Upper lobe of left lung (tissue), 6 donors: ENCODE measurements at places on chromosomes 1 and 21. TPM values are rescaled to one million over a fixed set of nuclear protein-coding genes. Genes with fewer than 3 reads are reported as not detected.

Gene TMEM59
- total RNA-seq = 328 TPM

DNA sequence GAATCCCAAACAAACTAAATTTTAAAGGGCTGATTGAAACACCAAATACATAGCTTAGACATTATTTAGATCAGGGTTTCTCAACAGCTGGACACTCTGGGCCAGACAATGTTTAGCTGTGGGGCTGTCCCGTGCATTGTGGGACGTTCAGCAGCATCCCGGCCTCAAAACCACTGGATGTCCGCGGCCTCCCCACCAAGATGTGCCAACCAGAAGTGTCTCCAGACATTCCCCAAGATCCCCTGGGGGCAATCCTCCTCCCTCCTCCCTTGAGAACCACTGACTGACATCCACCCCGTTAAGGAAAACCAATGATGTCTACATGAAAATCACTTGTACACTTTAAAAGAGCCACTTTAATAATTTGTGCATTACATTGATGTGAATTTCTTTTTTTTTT is 38.4 kb downstream of the CLSTN1 start:
- no peak for DNase-seq

Gene FASLG
- 0.49 TPM for total RNA-seq

- DNase-seq = no peak
Observed at GRCh38 chr21:25509862-25510261, 97.4 kb downstream of the MRPL39 start.

DNA sequence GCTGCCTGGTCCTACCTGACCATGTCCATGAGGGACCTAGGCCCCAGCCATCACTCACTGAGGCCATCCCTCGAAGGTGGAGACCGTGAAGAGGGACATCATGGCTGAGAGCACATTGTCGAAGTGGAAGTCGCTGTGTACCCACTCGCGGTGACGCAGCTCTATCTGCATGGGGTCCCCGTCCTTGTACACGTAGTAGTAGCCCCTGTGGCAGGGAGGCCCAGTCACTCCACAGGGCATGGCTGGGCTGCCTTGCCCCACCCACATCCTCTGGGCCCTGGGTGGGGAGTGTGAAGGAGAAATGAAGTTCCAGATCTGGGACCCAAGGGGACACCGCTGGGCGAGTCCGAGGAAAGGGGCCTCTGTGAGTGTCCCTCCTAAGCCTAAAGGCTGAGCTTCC is 38.4 kb upstream of the KIF21B start:
- no peak for DNase-seq

GRCh38 chr21:21851657-21852056 is 853.4 kb downstream of the NCAM2 start:
- DNase-seq = no peak

Gene CCDC185
- total RNA-seq = not detected

GRCh38 chr1:161080441-161081405 is 8.6 kb downstream of the NECTIN4 start:
- no peak for DNase-seq

DNA sequence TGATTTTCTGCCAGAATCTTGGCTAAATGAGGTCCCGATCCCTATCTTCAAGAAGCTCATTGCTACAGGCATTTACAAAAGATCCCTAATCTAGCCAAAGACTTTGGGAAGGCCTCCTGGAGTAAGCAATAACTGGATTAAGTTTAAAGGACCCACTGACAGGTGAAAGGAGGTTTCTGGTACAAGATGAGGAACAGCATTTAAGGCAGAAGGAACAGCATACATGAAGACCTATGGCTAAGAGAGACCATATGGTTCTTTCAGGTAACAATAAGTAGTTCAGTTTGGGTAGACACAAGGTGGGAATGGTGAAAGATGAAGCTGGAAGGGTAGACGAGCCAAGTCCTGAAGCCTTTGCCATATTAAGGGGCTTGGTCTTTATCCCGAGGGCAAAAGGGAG is 27.8 kb downstream of the SHISAL2A start:
- DNase-seq = no peak

DNA sequence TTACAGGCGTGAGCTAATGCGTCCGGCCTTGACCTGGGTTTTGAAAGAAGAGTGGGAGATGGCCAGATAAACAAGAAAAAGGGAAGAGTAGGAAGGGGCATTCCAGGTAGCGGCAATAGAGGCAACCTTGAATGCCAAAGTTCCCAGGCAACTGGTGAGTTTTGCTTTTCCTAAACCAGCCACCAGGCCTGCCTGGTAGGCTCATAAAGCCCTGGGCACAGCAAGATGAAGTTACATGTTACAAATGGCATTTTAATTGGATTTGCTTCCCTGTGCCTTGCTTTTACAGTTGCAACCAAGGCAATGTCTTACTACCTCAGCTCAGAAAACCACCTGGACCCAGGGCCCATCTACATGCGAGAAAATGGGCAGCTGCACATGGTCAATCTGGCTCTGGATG is 5.5 kb downstream of the LRRC42 start:
- DNase-seq = no peak

Gene PLA2G2F
- not detected for total RNA-seq

Gene SLAMF7
- total RNA-seq = 5.6 TPM

Gene PTPN14
- 31.0 TPM for total RNA-seq

Gene OR6K3
- total RNA-seq = not detected

- no peak for DNase-seq
Observed at GRCh38 chr1:180577361-180577760, 18.6 kb downstream of the OVAAL start.

DNA sequence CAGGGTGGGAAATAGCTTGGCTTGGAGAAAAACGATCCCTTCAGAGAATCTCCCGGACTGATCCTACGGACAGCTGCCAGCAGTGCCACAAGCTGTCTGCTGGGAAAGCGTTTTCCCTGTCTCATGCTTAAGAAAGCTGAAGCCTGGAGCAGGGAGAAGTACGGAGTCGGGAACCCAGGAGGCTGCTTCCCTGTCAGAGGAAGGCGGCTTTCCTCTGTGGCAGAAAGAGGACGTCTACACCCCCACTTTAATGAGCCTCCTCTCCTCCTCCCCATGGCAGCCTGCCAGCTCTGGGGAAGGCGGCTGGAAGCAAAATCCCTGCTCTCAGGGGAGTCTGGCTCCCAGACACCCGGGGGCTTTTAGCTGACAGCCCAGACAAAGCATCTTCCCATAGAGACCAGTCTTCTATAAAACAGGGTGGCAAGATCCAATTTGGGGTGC is 7.3 kb downstream of the KIF21B start:
- no peak for DNase-seq

DNA sequence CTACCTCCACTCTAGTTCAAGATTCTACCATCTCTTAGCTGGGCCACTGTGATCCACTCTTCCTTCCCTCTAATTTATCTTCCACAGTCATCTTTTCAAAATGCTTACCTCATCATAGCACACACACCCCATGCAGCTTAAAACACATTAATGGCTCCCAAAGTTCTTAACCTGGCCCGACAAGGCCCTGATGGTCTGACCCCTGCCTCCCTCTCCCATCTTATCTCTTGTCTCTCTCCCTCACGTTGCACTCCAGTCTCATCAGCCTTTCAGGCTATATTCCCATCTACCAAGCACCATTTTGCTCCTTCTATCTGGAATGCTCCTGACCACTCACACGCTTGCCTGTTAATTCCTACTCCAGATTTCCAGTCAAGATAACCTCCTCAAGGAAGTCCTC is 2.5 kb upstream of the ZBTB8A start:
- no peak for DNase-seq

DNA sequence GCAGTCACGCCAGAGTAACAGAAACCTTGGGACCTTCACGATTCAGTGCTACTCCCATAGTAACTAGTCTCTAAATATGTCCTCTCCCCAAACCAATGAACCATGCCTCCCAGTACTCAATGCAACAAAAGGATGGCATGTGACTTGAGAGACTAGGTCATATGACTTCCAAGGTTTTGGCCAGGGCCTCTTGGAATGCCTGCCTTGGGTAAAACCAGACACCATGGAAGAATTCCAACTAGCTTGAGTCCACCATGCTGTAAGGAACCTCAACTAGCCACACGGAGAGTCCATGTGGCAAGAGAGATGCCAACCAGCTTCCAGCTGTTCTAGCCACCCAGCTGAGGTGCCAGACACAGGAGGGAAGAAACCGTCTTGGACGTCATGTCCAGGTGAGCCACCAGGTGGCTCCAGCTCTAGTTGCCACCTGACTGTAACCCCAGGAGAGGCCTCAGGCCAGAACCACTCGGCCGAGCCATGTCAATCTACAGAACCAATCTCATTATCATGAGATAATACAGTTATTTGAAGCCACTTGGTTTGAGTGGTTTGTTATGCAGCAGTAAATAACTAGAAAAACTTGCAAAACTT is 115.0 kb downstream of the SYF2 start:
- no peak for DNase-seq

Gene SMIM12
- total RNA-seq = 46.6 TPM

DNA sequence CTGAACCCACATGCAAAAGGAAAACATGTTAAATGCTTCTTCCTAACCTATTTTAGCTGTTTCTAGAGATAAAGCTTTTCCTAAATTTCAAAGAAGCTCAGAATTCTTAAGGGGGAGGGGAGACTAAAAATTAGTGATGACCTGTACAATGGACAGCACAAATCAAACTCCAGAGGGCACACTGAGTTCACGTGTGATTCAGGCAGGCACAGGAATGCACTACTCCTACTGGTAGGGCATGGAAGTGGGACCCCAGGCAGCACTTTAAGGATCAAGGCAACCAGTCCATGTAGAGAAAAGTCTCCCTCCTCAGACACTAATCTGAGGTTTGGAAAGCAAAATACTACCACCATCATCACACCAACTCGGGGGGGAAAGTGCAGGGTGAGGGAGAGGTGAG is 31.3 kb upstream of the CLCA4 start:
- no peak for DNase-seq

DNA sequence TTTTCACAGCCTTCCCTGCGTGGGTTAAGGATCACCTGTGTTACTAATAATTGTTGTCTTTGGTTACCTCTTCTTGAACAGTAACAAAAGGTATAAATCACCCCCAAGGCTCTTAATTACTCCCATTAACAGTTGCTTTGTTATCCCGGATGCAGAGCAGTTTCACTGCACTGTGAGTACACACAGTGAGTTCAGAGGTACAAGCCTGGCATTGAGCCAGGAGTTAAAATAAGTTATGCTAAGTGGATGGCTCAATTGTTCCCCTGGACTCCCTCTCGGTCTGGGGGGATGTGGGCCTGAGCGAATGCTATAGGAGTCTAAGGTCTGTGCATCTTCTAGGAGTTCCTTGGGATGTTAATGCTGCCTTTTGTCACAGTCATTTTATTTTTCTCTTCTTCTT is 258.3 kb downstream of the ATG4C start:
- no peak for DNase-seq

Gene ASCL5
- not detected for total RNA-seq

- DNase-seq = no peak
Observed at GRCh38 chr1:1359664-1360468, 1.5 kb upstream of the MXRA8 start.

- no peak for DNase-seq
Observed at GRCh38 chr1:175073061-175073460, 5.4 kb downstream of the TNN start.

GRCh38 chr1:68490046-68490651 is 6.7 kb downstream of the DEPDC1 start:
- DNase-seq = no peak

GRCh38 chr21:35451276-35451675 is 402.2 kb upstream of the RUNX1 start:
- no peak for DNase-seq

Gene PLA2G4A
- total RNA-seq = 7.3 TPM

DNA sequence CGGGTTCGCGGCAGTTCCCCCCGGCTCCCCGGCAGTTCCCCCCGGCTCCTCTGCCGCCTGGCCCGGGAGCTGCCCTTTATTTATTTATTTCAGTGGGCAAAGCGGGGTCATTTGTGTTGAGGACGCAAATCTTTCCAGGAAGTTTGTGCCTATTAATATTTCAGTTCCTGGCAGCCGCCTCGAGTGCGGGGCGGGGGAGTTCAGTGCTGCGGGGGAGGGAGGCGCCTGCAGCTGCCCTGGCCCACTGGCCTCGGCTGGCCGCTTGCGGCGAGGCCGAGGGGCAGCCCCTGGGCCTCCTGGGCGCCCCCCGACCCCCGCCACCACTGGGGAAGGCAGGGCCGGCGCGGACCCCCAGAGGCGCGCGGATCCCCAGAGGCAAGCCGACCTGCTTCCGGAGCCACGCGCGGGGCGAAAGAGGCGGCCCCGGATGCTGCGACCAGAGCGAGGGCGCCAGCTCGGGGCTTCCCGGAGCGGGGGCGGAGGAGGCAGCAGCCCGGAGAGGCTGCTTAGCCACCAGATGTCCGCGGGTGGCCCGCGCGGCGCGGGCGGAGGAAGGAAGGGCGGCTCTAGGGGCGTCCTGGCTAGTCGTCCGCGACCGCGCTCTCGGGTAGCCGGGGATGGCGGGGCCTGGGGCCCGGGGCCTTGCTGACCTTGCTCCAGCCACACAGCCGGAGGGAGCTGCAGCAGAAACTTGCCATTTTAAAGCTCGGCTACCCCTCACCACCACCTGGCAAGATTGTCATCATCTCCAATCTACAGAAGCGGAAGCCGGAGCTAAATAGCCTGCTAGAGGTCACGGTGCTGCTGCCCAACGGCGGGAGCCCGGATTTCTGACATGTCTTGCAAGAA is 48.0 kb downstream of the H3-3A start:
- peak; percentile 64 for DNase-seq

Gene CR2
- 2.8 TPM for total RNA-seq

Gene CACNA1S
- not detected for total RNA-seq

Gene RIMKLA
- 8.1 TPM for total RNA-seq

DNA sequence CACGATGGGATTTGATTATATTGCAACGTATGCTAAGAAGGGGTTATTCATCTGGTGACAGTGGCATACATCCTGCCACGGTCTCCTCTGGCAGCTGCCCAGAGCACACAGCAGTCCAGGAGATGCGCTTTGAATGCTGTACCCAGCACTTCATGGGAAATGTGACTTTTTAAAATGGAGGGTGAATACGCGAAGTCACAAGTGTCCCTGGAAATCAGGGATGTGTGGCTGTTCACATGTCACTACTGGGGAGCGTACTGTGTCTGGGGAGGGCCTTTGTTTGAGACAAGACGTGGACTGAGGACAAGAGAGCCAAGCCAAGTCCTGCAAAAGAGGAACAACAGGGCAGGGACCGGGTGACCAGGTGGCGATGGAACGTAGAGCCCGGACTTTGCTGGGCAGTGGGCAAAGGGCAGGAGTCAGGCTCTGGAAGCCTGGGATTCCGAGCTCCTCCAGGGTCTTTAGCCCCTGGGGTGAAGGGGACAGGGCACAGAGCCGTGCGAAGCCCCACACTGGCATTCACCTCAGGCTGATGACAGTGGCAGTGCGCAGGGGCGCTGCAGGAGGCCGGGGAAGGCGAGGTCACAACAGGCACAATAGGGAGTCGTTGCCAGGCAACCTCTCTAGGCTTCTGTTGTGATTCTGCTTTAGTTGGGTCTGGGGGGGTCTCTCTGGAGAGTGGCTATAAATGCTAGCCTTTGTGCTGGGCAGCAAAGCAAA is 11.4 kb upstream of the ZBTB21 start:
- DNase-seq = peak; percentile 67

GRCh38 chr1:80893115-80893514 is 907.6 kb upstream of the ADGRL2 start:
- DNase-seq = no peak

- DNase-seq = no peak
Observed at GRCh38 chr1:101332633-101333032, 95.8 kb downstream of the S1PR1 start.

Gene NBPF6
- not detected for total RNA-seq

Gene ANKRD34A
- 0.52 TPM for total RNA-seq

Gene UBL4B
- not detected for total RNA-seq

Gene FCRLA
- not detected for total RNA-seq

Gene ENTREP3
- total RNA-seq = 30.3 TPM
